ENCODE measurements at places on chromosomes 6 and 20. TPM values are rescaled to one million over a fixed set of nuclear protein-coding genes. Genes with fewer than 3 reads are reported as not detected.

DNA sequence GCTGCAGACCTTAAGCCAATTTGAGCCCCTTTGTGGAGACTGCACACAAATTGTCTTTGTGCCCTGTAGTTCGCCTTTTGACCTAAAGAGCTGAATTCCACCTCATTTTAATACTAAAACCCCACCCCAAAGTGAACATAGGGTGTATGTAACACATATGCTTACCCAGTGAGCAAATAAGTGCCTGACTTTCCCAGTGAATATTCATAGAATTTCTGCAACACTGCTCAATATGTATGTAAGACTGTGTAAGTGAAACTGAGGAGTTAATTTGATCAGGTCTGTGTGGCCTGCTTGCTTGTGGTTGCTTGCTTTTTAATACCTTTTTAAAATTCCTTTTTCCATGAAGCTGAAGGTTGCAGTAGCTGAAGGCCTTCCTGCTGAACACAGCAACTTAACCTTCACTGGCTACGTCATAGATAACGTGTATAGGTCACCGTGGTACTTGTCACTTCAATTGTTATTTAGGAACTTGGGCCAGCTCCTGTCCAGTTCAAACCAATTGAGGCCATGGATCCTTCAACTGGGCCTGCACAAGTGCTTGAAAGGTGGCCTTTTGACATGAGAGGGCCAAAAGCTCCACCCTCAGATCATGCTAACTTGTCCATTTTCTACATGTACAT is 131.7 kb upstream of the BTBD3 start:
- DNase-seq = no peak

Gene LRRC73
- total RNA-seq = 0.11 TPM

DNA sequence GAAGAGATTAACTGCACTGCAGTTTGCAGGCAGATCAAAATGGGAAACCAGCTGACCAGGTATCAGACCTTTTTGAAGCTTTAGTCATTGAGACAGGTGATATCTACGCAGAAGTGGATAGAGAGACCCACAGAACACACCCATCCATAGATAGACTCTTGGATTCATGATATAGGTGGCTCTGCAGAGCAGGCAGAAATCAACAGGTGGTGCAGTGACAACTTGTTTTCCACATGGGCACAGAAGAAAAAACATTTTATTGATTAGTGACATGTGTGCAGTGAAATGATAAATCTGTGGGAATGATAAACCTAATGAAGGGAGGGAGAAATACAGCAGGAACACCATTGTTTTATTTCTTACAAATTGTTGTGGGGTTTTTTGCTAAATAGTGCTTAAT is 45.2 kb downstream of the NUDT3 start:
- DNase-seq = no peak

GRCh38 chr20:46751856-46752255 is 42.4 kb downstream of the SLC2A10 start:
- no peak for DNase-seq

Gene UTRN
- 58.5 TPM for total RNA-seq

Gene RFX6
- total RNA-seq = not detected

Gene MDFI
- not detected for total RNA-seq

Gene CASS4
- total RNA-seq = 3.5 TPM

DNA sequence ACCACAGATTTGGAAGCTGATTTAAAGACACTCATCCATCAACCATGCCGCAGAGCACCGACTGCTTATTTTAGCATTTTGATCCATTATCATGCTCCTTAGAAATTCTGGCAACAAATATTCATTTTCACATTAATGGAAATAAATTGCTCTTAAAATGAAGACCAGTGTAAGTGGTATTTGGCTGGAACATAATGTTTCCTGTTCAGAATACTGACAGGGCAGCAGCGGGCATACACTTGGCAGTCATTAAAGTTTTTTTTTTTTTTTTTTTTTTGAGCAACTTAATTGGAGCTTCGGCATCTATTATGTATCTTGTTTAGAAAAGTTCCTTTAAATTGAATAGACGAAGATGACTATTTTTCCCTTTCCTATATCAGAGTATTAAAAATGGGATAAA is 47.4 kb downstream of the MAP3K5 start:
- no peak for DNase-seq

Gene POM121L2
- total RNA-seq = not detected

- no peak for DNase-seq
These were observed 41.6 kb downstream of the UNC5CL start for GRCh38 chr6:40997234-40997957.

- no peak for DNase-seq
These were observed 17.5 kb downstream of the FRMD1 start for GRCh38 chr6:168061269-168062210.

Gene FAXC
- total RNA-seq = not detected

Gene PDE7B
- total RNA-seq = 0.58 TPM

GRCh38 chr6:30836957-30837356 is 47.4 kb upstream of the DDR1 start:
- no peak for DNase-seq

DNA sequence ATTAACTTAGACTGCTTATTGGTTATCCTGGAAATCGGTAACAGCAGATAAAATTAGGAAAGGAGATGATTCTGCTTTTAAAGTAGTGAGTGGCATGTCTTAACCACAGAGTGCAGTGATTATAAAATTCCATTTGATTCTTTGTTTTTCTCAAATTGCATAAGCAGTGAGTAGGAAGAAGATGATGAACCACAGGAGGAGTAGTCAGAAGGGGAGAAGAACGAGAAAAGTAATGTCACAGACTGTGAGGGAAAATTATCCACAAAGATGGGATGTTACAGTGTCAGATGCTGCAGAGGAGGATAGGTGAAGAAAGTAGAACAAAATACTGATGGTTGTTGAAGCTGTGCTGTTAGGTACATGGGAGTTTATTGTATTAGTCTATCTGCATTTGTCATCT is 63.0 kb downstream of the ITCH start:
- no peak for DNase-seq

DNA sequence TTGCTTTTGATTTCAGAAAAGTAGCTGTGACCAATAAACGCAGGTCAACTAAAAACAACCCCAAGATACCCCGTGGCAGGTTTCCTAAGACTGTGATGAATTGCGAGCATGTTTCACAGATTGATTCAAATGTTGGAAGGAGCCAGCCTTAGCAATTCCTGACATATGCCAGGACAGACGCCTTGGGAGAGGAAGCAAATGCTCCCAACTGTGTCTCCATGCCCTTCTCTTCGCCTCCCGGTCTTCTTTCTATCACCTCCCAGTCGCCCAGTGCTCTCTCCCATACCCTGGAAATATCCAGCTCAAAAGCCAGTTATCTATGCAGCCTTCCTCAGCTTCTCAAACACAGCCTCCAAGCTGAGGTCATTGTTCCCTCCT is 32.0 kb downstream of the KIAA0319 start:
- no peak for DNase-seq

DNA sequence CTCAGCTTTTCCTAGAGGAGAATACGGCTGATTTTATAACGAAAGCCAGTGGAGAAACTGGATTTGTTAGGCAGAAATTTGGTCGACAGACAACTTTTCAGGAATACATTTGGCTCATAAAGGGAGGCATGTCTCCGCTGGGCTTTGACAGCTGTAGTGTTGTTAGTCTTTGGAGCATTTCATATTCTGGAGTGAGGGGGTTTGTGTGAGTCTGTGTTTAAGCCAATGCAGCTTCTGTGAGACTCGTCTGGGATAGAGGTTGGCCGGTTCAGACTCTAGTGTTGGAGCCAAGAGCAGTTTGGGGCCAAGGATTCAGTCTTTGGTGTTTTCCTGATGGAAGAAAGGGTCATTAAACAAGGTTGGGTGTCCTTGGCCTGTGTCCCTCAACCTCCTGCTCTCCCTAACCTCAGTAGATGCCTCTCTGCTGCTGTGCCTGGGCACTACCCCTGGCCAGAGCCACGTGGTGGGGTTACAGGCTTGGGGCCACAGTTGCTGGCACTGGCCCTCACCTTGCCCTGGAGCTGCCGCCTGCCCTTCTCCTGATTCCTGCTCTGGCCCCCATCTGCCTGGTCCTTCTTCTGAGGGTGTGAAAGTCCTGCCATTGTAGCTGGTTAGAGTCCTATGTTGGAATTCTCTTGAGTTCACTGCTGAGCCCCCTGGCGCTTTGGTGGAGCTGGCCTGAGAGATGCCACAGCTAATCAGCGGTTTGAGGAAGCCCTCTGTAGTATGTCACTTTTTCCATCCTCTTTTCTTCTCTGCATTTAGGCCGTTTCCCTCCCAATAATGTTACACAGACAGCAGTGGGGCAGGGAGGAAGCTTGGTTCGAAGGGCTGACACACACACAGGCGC is 6.9 kb downstream of the PTK7 start:
- no peak for DNase-seq

DNA sequence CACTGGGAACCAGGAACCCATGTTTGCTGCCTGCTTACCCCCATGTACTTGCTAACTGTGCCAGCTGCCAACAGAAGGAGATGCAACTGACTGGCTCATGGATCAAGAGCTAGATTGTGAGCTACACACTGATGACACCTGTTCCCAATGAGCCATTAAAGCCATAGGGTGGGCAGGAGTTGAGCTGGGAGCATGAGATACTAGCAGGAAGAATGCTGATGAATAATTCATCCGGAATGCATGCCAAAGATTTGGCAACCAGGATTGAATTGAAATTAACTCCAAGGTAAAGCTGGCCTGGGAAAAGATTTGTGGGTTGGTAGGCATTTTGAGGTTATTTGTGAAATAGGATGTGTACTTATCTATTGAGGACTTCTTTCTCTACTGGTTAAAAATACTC is 631.1 kb downstream of the KIF16B start:
- DNase-seq = no peak

DNA sequence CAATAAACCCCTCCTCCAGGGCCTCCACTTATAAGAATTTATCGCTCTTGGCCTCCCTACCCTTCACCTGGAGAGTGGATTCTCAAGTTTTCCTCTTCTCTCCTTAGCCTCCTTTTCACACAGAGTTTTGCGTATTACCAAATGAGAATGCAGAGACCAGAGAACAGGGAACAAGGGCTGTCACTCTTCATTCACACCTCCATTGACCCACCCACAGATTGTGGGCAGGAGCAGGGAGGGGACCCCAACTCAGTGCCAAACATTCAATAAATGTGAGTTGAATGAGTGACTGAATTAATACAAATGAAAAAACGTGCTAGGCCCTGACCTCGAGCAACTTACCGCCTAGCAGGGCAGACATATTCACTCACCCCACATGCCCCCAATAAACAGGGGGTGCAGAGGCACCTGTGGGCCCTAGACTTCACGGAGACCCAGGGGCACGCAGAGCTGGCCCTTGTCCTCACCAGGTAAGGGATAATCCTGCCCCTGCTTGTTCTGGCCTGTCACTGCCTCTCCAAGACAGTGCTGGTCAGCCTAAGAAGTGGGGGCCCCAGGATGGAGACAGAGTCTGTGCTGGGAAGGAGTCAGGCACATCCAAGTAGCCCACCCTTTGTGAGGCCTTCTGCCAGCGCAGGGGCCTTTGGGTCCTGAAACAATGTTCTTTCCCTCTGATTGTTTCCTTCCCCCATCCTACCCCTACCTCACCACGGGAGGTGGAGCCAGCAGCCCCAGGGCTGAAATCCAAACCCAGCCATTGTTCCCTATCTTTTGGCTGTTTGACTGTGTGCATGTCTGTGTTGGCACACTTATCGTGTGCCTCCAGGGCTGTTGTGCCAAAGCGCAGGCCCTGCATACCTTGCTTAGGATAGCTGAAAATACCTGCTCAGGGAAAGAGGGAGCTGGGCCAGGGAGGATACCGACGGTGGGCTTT is 8.4 kb upstream of the TJAP1 start:
- DNase-seq = no peak

- DNase-seq = peak; percentile 61
These were observed 32.9 kb downstream of the PKIG start for GRCh38 chr20:44615169-44615791.

Gene CPXM1
- 2.9 TPM for total RNA-seq

DNA sequence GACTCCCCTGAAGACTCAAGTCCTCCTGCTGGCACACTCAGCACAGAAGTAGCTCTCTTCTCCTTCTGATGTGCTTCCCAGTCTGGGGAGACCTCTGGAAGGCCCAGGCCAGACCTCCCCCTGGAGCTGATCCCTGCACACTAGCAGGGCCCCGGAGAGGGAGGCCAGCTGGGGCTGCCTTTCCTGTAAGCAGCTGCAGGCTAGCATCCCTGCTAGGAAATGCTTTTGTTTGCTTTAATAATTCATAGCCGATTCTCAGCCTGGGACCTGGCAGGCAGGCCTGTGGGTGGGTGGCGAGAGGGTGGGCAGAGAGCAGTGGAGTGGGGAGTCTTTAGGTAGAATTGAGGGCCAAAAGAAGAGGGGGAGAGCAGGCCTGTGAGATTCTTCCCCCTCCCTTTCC is 5.2 kb downstream of the EBF4 start:
- no peak for DNase-seq

DNA sequence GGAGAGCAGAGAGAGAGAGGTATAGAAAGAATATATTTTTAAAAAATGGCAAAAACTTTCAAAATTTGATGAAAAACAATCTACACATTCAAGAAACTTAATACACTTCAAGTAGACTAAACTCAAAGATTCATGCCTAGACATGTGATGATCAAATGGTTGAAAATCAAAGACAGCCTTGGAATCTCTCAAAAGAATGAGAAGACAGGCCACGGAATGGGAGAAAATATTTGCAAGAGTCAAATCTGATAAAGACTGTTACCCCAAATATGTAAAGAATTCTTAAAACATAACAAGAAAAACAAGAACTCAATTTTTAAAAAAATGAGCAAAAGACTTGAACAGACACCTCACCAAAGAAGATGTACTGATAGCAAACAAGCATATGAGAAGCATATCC is 49.7 kb downstream of the THEMIS start:
- no peak for DNase-seq

Gene CSNK2A1
- total RNA-seq = 169 TPM
